CD4-positive, alpha-beta T cell treated with Interleukin-21 for 1 hour (primary cell): ENCODE measurements at places on chromosomes 12 and 14.

GRCh38 chr14:32472076-32472475 is 143.0 kb downstream of the AKAP6 start:
- no peak for DNase-seq

DNA sequence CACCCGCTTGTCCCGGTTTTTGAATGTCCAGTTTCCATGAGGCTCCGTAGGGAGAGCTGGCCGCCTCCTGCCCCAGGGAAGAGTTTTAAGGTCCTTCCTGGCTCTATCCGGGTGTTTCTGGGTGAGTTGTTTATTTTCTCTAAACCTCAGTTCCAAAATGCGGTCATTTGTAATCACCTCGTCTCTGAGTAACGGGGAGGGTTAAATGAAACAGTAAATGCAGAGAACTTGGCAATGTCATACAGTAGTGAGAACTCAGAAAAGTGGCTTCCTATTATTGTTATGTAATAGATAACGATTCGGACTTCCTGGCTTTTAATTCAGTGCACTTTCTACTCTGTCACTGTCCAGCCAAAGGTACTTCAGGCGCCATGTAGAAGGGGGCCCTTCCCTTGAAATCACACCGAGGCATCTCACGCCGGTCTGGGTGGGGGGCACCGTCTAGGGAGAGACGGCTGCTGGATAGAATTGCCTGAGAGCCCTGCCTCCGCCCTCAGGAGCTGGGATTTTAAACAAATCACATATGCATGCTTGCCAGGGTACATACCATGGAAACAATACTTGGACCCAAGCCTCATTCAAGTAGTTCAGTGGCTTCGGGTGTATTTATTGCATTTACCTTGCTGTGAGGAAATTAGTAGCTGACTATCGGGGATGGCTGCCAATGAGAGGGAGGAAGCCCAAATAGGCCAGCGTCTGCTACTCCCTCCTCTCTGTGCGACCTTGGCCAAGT is 26.4 kb downstream of the NOS1 start:
- DNase-seq, result no peak

- no peak for DNase-seq
Measured at GRCh38 chr12:80702889-80703805, 4.3 kb upstream of the MYF6 start.

DNA sequence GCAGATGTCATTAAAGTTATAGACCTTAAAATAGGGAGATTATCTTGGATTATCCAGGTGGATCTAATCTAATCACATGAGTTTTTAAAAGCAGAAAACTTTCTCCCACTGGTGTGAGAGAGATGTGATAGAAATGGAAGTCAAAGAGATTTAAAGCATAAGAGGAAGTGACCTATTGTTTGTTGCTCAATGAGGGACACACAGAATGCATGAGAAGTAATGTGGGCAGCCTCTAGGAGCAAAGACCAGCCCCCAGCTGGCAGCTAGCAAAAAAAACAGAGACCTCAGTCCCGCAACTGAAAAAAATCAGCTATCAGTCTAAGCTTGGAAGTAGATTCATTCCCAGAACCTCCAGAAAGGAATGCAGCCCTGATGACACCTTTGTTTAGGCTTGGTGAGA is 24.6 kb upstream of the ANP32D start:
- DNase-seq, result no peak

- DNase-seq, result no peak
Measured at GRCh38 chr12:32005496-32006125, 46.4 kb downstream of the RESF1 start.

- DNase-seq, result no peak
Measured at GRCh38 chr12:44835641-44836379, 40.3 kb downstream of the NELL2 start.

DNA sequence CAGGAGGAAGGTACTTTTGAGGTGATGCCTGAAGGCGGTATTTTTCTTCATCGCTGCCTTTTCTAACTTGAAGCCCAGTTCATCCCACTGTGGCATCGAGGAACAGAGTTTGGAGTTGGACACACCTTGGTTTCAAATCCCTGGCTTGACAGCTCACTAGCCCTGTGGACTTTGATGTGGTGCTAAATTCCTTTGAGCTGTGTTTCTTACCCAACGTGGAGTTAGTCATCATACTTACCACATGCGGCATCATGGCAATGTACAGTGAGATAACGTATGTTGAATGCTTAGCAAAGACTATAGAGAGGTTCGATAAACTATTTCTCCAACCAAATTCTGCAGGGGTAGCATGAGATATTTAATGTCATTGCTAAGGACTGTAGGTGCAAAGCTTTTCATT is 3.4 kb downstream of the PLEKHG3 start:
- DNase-seq, result no peak

DNA sequence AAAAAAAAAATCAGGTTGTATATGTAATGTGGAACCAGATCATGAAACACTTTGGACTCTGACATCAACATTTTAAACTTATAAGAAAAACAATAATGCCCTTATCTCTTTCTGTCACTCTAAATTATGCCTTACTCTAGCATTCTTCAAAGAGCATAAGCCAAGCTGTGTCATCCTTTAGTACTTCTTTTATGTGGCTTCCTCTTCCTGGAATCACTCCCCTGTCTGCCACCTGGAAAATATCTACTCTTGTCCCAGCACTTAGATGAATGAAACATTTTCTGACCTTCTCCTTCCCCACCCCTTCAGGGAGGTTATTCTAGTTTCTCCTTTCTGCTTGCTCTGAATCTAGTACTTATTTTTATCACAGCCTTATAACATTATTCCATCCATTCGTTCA is 101.2 kb downstream of the CNTN1 start:
- no peak for DNase-seq
